Activated CD8-positive, alpha-beta memory T cell treated with anti-CD3 and anti-CD28 coated beads for 1 hour (primary cell): ENCODE measurements at places on chromosomes 4 and X.

GRCh38 chr4:128471576-128471975, 184.0 kb upstream of the PGRMC2 start:
- no peak for DNase-seq

DNA sequence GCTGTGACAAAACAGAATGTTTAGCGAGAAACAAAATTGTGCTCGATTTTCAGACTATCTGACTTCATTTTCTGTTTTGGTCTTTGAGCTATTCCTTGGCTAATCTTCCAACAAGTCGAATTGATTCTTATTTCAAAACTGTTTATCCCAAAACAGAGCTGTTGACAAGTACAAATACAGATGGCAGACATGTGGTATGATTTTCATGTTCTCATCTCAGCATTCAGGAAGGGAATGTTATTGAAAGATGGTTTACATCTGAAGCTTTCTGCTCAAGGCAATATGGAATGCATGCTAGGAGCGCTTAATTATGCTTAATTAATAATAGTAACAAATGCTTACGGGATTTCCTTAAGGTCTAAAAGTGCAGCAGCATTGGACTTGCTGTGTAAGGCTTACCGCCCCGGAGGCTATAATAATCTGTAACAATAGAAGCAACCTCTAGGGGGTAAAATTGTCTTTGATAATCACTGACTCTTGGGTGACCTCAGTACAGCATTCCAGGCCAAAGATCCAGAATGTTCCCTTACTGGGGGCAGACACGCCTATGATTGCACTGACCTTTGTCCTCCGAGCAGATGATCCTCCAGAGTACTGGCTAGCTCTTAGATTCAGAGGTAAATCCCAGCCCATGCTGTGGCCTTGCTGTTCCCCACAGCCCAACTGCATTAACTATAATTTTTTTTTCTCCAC, 16.4 kb downstream of the LSM6 start:
- no peak for DNase-seq

GRCh38 chr4:176927664-176928063, 134.9 kb upstream of the VEGFC start:
- no peak for DNase-seq

DNA sequence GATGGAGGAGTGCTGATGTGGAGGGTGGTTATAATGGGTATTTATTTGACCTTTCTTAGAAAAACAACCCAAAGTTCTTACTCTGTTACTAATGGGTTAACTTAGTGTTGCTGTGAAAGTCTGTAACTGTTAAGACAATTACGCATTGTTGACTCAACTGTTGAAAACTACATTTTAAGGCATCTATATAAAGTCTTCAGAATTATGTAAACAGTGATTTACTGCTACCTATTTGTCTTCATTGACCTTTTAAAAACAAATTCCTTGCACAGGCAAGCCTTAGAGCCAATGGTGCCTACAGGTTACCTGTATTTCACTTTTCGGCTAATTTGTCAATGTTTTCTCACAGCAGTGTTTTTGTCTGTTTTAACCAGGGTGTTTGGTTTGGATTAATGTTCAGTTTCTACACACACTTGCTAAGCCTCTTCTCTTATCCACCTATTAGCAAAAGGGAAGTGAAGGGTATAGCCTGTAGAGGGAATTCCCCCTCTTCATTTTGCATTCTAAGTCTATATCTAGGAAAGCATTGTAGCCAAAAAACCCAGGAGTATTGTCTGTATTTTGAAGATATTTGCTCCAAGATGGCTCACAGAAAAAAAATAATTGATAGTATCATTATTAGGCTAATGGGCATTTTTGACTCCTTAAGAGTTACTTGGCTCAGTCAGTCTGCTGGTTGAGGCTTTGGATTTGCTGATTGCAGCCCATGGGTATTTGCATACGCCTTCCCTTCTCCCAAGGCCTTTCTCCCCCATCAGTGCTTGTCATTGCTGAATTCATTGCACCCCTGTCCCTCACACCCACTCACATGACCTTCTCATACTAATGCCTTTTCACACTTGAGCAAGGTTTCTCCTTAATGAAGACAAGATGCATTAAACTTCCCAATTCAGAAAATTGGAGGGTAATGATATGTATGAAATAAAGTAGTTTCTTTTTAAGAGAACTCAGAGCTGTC, 30.5 kb downstream of the AFF1 start:
- no peak for DNase-seq

DNA sequence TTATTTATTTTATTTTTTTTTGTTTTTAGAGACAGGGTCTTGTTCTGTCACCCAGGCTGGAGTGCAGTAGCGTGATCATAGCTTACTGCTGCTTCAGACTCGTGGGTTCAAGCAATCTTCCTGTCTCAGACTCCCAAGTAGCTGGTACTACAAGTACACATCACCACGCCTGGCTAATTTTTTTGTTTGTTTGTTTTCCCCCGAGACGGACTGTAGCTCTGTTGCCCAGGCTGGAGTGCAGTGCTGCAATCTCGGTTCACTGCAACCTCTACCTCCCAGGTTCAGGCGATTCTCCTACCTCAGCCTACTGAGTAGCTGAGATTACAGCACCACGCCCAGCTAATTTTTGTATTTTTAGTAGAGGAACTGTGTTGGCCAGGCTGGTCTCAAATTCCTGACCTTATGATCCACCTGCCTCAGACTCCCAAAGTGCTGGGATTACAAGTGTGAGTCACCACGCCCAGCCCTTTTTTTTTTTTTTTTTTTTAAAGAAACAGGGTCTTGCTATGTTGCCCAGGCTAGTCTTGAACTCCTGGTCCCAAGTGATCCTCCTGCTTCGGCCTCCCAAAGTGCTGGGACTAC, 32.2 kb downstream of the COPS4 start:
- no peak for DNase-seq

GRCh38 chrX:101287402-101287801, 3.7 kb downstream of the TAF7L start:
- DNase-seq, result no peak

DNA sequence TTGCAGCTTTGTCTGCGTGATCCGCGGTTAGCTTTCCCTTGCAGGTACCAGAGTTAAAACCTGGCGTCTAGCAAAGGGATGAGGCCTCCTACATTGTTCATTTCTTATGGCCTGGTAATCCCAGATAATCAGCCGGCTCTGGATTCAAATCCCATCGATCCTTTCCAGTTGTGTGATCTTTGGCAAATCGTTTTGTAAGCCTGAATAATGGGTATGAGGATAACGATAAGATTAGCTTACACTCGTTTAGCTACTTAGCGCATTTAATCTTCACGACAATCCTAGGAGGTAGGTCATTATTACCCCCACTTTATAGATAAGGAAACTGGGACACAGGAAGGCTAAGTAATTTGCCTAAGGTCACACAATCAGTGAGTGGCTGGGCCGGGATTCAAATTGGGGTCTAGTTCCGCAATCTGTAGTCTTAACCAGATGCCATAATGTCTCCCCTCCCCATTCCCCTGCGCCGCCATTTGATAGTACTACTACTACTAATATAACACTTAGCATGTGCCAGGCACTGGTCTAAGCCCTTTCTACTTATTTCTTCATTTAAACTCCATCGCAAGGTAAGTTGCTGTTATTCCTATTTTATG, 1.7 kb upstream of the UBA1 start:
- DNase-seq, result no peak

DNA sequence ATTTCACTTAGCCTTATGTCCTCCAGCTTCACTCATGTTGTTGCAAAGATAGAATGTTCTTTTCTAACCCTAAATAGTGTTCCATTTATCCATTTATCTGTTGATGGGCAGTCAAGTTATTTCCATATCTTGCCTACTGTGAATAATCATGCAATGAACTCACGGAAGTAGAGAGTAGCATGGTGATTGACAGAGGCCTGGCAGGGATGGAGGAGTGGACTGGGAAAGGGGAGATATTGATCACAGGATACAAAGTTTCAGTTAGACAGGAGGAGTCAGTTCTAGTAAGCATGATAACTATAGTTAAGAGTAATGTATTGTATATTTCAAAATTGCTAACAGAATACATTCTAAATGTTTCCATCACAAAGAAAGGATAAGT, 10.3 kb upstream of the CLNK start:
- DNase-seq, result no peak

- no peak for DNase-seq
Observed at GRCh38 chrX:104137496-104137895, 19.3 kb downstream of the SLC25A53 start.

GRCh38 chr4:177789610-177790009, 347.4 kb upstream of the AGA start:
- DNase-seq, result no peak

DNA sequence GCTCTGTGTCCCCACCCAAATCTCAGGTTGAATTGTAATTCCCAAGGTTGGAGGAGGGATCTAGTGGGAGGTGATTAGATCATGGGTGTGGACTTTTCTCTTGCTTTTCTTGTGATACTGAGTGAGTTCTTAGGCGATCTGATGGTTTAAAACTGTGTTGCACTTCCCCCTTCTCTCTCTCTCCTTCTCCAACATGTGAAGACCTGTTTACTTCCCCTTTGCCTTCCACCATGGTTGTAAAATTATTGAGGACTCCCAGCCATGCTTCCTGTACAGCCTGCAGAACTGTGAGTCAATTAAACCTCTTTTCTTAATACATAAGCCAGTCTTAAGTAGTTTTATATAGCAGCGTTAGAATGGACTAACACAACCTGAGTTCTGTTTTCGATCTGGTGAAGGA, 738.2 kb downstream of the ARAP2 start:
- DNase-seq, result no peak

DNA sequence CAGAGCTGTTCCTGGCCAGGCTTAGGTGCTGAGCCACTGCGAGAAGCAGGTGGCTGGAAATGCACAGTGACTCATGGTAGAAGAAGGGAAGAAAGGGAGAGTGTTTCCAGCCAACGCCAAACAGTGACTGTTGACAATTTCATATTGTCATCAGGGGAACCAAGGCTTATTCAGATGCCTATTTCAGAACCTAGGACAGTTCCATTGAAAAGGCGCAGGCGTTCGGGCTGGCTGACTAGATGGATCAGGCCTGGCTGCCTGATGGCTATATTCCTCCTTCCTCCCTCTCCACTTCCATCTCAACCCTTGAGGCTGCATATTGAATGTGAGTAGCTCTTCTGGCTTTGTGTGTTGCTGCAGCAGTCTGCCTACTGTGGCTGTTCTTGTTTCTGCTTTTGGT, 73.0 kb upstream of the FRMPD4 start:
- no peak for DNase-seq

GRCh38 chr4:164935363-164935762, 42.1 kb downstream of the TRIM61 start:
- no peak for DNase-seq

DNA sequence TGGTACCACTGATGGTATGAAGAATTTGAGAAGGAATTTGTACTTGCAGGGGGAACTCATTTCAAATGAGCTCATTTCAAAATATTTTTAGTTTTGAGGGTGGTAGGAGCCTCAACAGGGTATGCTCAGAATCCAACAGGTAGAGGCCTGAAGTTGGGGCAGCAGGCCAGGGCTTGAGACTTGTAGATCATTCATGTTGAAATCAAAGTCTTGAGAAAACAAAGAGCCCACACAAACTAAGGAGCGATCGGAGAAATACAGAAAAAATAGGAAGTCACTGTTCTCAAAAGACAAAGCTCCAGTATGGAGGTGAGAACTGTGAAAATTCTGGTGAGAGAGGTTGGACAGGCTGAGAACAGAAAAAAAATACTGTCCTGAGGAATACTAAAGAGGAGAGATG, 979 bp upstream of the SLC9A6 start:
- no peak for DNase-seq

- DNase-seq, result no peak
Observed at GRCh38 chr4:83043801-83044407, 8.9 kb downstream of the COPS4 start.

DNA sequence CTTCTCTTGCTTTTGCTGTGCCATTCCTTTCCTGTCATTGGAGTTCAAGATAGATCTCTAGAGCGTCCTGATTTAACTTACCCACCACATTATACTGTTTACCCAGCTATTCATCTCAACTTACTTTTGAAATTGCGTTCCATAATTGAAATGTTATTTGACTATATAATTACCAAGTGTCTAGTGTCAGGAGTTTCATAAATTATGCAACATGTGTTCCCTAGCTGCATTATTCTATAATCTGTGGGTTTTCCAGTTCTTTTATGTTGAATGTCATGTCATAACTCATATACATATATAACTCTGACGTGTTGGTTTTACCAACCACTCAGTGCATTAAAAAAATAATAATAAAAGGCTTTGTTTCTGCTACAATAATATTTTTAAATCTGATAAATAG, 285.9 kb upstream of the ARSJ start:
- no peak for DNase-seq

DNA sequence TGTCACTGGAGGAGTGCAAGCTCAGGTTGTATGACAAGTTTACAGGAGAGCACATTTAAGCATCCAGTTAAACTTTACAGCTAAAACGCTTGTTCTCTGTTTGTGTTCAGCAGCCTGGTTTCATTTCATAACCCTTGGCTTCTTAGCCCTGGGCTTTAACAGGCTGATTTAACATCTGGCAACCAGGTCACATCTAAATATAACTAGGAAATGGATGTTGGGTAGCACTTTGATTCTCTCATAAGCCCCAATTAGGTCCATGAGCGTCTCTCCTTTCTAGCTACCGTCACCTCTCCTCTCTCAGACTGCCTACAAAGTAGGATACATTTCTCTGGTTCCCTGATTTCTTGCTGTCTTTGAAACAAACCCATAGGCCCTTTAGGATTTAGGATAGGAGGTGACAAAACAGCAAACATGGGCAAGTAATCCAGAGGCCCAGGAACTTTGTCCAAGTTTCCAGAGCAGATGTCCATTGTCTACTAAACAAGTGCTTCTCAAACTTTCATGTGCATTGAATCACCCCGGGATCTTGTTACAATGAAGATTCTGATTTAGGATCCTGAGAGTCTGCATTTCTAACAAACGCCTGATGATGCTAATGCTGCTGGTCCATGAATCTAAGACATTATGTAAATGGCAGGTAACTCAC, 22.5 kb downstream of the OTUD6A start:
- DNase-seq, result no peak

DNA sequence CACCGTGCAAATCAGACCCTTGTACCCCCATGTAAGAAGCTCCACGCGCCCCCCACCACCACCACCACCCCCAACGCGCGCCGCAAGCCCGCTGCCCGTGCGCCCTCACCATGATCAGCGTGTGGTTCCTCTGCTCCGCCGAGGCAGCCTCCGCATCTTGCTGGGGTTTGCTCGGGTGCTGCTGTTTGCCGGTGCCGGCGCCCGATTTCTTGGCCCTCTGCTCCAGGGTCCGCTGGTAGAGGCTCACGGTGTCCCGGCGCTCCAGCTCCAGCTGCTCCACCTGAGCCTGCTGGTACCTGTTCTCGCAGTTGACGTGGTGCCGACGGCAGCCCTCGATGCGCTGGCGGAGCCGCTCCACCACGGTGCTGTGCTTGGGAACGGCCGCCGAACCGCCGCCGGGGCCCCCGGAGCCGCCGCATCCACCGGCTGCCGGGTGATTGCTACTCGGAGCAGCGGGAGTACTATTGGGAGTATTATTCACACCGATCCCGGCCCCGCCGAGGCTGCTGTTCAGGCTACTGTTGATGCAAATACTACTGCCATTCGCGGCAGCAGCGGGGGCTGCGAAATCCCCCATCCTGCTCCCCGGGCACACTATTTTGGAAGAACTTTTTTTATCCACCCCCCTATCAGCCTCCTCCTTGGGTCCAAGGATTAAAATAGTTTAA, 1.1 kb downstream of the MAML3 start:
- peak; percentile 23 for DNase-seq

- no peak for DNase-seq
Observed at GRCh38 chrX:153776611-153777045, 4.2 kb upstream of the SRPK3 start.

GRCh38 chr4:184983672-184984356, 34.5 kb upstream of the HELT start:
- peak; percentile 39 for DNase-seq
